Activated naive CD4-positive, alpha-beta T cell treated with anti-CD3 and anti-CD28 coated beads, Interleukin-2, amount 10 ng/mL, durations not matched to agents 7 days and 5 days (primary cell): ENCODE measurements at places on chromosomes 2 and 18.
A peak's percentile ranks its signal among the peaks of the same experiment; 100 is the strongest.

DNA sequence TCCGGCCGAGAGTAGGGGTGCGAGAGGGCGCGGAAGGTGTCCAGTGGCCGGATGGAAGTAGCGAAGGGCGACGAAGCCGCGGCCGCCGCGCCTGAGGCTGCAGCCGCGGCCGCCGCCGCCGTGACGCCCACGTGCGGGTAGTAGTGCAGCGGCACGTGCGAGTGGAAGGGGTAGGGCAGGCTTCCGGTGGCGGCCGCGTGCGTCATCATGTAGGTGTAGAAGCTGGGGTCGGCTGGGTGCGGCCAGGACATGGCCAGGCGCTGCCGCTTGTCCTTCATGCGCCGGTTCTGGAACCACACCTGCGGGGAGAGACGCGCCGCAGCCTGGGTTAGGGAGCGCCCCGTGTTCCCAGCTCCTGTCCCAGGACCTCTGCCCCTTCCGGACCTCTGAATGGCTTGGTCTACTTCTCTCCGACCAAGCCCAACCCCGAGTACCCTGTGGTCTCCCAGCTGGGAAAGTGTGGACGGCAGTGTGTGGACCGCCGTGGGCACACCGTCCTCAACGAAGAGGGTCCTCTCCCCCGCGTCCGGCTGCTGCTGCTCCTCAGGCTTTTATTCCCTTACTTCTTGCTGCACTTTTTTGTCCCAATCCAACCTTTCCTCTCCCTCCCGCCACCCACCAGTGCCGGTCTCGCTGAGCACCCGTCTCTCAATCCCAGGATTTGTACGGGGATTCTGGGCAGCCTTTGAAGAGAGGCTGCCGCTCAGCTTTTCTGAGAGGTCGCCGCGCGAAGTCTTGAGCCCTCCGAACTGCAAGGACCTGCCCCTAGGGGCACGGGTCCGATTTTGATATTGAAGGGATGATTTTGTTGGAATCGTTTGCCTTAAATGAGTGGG, 3.0 kb downstream of the EVX2 start:
- H3K4me3 ChIP-seq: peak overlapping the region; percentile 54
- peaks cover 21% of the 10 kb centered on the region for H3K36me3 ChIP-seq
- peaks cover 84% of the 10 kb centered on the region for H3K27me3 ChIP-seq
- H3K4me1 ChIP-seq: peaks cover 10% of the 10 kb centered on the region
- peak overlapping the region; percentile 83 for H3K27ac ChIP-seq

DNA sequence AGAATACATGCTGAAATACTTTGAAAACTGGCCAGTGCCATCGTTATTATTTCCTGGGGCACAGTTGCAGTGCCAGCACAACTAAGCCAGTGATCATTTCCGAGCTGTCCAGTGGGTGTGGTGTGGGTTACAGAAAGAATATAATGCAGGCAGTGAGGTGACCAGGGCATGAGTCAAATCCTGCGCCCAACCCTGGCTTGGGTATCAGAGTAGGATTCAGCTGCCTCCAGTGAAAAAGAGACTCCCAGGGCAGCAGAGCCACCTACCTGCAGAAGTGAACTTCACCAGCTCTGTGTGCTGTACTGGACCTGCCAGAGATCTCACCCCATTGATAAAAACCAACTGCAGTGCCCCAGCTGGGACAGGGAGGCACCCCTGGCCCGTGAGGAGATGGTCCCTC, 18.0 kb downstream of the SLC9A2 start:
- peaks cover 23% of the 10 kb centered on the region for H3K27me3 ChIP-seq
- DNase-seq: no peak
- H3K4me3 ChIP-seq: no peak overlapping the region
- H3K4me1 ChIP-seq: no peaks in the 10 kb centered on the region
- no peaks in the 10 kb centered on the region for H3K36me3 ChIP-seq

GRCh38 chr2:6958616-6959235, 41.5 kb downstream of the RNF144A start:
- H3K4me1 ChIP-seq: peaks cover 27% of the 10 kb centered on the region
- no peaks in the 10 kb centered on the region for H3K27me3 ChIP-seq
- H3K27ac ChIP-seq: no peak overlapping the region
- no peak for DNase-seq
- peaks cover 49% of the 10 kb centered on the region for H3K36me3 ChIP-seq

GRCh38 chr2:152175368-152176112, at the start of gene STAM2:
Gene STAM2 (minus strand): TSS chr2:152175763. CDS start chr2:152175642, 121 bp downstream.
- peaks cover 37% of the 10 kb centered on the region for H3K4me1 ChIP-seq
- H3K27ac ChIP-seq: peak within 1 kb of the TSS; percentile 97
- H3K4me3 ChIP-seq: peak within 1 kb of the TSS; percentile 97
- H3K27me3 ChIP-seq: peaks cover 4% of the 10 kb centered on the region

- H3K4me1 ChIP-seq: no peaks in the 10 kb centered on the region
- no peak overlapping the region for H3K27ac ChIP-seq
- peaks cover 26% of the 10 kb centered on the region for H3K27me3 ChIP-seq
- H3K36me3 ChIP-seq: no peaks in the 10 kb centered on the region
- no peak for DNase-seq
- H3K4me3 ChIP-seq: no peak overlapping the region
Measured at GRCh38 chr2:31129375-31130171, 8.7 kb downstream of the GALNT14 start.

DNA sequence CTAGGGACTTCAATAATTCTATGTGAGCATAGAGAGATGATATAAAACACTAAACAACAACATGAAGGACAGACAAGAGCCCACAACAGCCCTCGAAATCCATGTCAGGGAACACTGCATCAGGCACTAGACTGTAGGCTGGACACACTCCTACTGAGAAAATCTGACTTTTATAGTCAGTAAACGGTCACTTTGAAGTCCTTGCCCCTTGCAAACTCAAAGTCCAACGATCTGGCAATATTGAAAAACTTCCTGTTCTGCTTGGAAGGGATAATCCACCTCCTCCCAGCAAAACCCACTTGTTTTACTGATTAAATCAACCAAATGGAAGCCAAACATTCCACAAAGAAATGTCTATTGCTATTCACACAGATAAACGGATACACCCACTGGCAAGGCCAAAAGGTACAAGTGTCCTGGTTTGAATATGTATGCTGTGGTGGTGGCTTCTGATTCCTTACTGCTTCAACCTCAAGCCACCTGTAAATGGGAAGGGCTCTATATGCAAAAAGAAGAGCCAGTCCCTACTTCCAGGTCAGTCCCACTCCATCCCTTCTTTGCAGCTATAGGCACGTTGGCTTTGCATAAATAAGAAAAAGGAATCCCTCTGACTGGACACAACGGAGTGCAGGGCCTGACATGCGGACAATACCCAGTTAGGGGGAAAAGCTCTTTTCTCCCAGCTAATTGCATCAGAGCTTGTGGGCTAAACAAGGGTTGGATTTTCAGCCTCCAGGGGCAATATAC, 56.6 kb downstream of the STK39 start:
- H3K36me3 ChIP-seq: peaks cover 6% of the 10 kb centered on the region
- H3K27me3 ChIP-seq: no peaks in the 10 kb centered on the region
- H3K4me1 ChIP-seq: peaks cover 57% of the 10 kb centered on the region
- H3K4me3 ChIP-seq: no peak overlapping the region
- no peak for DNase-seq

DNA sequence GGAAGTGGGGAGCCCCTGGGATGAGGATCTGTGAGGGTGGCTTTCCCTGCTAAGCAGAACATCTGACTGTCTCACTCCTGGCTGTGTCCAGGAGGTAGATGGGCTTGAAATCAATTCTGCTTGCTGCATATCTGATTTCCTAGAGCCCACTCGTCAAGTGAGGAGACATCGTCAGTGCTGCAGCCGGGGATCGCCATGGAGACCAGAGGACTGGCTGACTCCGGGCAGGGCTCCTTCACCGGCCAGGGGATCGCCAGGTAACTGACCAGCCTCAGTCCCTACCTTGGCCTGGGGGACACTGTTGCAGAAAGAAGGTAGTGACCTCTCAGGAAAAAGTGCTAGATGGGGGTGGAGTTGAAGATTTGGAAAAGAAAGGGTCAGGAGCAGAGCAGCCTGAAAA, 31.3 kb downstream of the CNGA3 start:
- H3K27me3 ChIP-seq: peaks cover 54% of the 10 kb centered on the region
- H3K27ac ChIP-seq: no peak overlapping the region
- DNase-seq: no peak
- H3K4me3 ChIP-seq: no peak overlapping the region

GRCh38 chr2:168974428-168974827, 56.7 kb downstream of the ABCB11 start:
- H3K27me3 ChIP-seq: peaks cover 4% of the 10 kb centered on the region
- no peak for DNase-seq
- H3K4me1 ChIP-seq: no peaks in the 10 kb centered on the region

- no peak for DNase-seq
- no peaks in the 10 kb centered on the region for H3K4me1 ChIP-seq
- no peaks in the 10 kb centered on the region for H3K36me3 ChIP-seq
- no peak overlapping the region for H3K27ac ChIP-seq
- no peaks in the 10 kb centered on the region for H3K27me3 ChIP-seq
Measured at GRCh38 chr2:13649918-13650317, 933.2 kb downstream of the TRIB2 start.

DNA sequence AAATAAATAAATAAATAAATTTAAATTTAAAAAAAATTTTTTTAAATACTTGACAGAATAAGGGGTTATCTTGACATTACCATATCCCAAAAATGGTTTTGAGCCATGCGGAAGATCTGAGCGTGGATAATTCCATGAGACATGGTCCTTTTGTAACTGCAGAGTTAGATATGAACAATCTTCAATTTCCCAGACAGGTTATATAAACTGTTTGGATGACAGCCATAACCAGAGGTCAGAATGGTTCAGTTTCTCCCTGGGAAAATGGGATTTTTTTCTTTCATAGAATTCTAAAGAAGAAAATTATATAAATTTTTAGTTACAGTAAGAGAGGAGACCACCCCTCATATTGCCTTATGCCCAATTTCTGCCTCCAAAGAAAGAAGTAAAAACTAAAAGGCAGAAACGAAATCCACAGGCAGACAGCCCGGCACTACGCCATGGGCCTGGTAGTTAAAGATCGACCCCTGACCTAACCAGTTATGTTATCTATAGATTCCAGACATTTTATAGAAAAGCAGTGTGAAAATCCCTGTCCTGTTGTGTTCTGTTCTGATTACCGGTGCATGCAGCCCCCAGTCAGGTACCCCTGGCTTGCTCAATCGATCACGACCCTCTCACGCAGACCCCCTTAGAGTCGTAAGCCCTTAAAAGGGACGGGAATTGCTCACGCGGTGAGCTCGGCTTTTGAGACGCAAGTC, 3.0 kb downstream of the GALM start:
- H3K4me3 ChIP-seq: no peak overlapping the region
- peak overlapping the region; percentile 26 for H3K27ac ChIP-seq
- peaks cover 41% of the 10 kb centered on the region for H3K36me3 ChIP-seq
- no peaks in the 10 kb centered on the region for H3K27me3 ChIP-seq
- peaks cover 75% of the 10 kb centered on the region for H3K4me1 ChIP-seq

- no peak for DNase-seq
- no peaks in the 10 kb centered on the region for H3K27me3 ChIP-seq
- no peaks in the 10 kb centered on the region for H3K4me1 ChIP-seq
- H3K4me3 ChIP-seq: no peak overlapping the region
Measured at GRCh38 chr18:79738581-79739439, 58.9 kb upstream of the KCNG2 start.

DNA sequence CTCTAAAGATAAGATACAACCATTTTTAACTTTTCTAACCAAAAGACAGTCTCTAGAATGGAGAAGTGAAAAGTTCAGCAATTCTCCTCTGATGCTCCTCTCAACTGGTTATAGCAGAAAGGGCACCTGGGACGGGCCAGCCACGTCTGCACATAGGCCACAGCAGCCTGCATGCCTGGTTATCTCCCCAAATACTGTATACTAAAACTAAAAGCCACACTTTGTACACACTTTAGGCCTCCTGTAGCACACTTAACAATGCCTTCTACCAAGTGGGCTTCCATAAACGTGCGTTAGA, 179.1 kb downstream of the ANKRD44 start:
- peaks cover 74% of the 10 kb centered on the region for H3K4me1 ChIP-seq
- H3K36me3 ChIP-seq: peaks cover 68% of the 10 kb centered on the region
- no peaks in the 10 kb centered on the region for H3K27me3 ChIP-seq
- DNase-seq: no peak
- H3K27ac ChIP-seq: peak overlapping the region; percentile 78
- H3K4me3 ChIP-seq: no peak overlapping the region

GRCh38 chr2:168559187-168559586, 103.1 kb downstream of the CERS6 start:
- H3K4me1 ChIP-seq: peaks cover 1% of the 10 kb centered on the region
- no peak overlapping the region for H3K4me3 ChIP-seq
- H3K27ac ChIP-seq: no peak overlapping the region
- peaks cover 37% of the 10 kb centered on the region for H3K36me3 ChIP-seq
- H3K27me3 ChIP-seq: no peaks in the 10 kb centered on the region

GRCh38 chr2:99425022-99425421, 64.8 kb downstream of the REV1 start:
- H3K27me3 ChIP-seq: no peaks in the 10 kb centered on the region
- no peak overlapping the region for H3K27ac ChIP-seq
- DNase-seq: no peak
- H3K36me3 ChIP-seq: peaks cover 35% of the 10 kb centered on the region
- H3K4me3 ChIP-seq: no peak overlapping the region

GRCh38 chr2:230541934-230542380, 126.0 kb downstream of the SP100 start:
- no peak overlapping the region for H3K27ac ChIP-seq
- peaks cover 74% of the 10 kb centered on the region for H3K36me3 ChIP-seq
- no peak for DNase-seq
- no peaks in the 10 kb centered on the region for H3K27me3 ChIP-seq

- H3K27ac ChIP-seq: no peak overlapping the region
- DNase-seq: peak; percentile 24
- no peaks in the 10 kb centered on the region for H3K27me3 ChIP-seq
Measured at GRCh38 chr2:9914384-9915065, 37.0 kb upstream of the GRHL1 start.

GRCh38 chr2:160696087-160696452, 202.5 kb upstream of the RBMS1 start:
- no peaks in the 10 kb centered on the region for H3K27me3 ChIP-seq
- H3K4me1 ChIP-seq: no peaks in the 10 kb centered on the region
- no peak overlapping the region for H3K27ac ChIP-seq
- no peaks in the 10 kb centered on the region for H3K36me3 ChIP-seq
- H3K4me3 ChIP-seq: no peak overlapping the region
- no peak for DNase-seq

DNA sequence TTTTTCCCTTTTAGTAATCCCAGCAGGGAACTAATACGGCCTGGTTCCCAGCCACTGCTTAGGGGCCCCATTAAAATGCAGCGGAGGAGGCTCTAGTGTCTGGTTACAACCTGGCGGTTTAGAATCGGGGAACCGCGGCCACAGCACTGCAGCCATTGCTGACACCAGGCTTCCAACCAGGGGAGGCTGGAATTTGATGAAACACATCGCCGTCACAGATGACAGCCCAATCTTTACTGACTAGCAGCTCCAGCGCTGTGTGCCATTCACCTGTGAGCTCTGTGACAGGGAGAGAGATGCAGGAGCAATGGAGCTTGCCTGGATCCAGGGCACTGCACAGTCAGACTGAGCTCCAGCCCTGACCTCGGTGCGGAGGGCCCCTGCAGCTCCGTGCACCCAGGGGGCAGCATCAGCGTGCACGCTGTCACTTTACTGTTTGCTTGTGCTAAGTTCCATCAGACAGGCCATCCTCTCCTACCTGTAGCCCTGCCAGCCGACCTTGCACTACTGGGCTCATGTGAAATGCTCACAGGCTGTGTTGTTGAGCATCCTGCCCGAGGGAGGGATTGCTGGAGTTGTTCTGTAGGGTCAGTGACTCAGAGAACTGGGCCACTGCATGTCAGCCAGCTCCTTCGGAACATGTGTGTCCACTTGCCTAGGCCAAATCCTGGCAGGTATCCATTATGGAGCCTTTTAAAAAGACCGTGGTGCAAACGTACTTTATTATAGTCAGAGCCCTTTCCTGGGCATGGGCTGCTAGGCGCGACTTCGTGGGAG, 203.5 kb downstream of the SEPTIN10 start:
- no peak overlapping the region for H3K4me3 ChIP-seq
- H3K36me3 ChIP-seq: no peaks in the 10 kb centered on the region
- no peak overlapping the region for H3K27ac ChIP-seq
- no peaks in the 10 kb centered on the region for H3K4me1 ChIP-seq
- peaks cover 14% of the 10 kb centered on the region for H3K27me3 ChIP-seq
- DNase-seq: no peak
